SW480 (cell line): ENCODE measurements at places on chromosomes 2 and 18.

- no peak for DNase-seq
Measured at GRCh38 chr2:223399357-223399957, 202.7 kb downstream of the SCG2 start.

GRCh38 chr18:48790226-48790863, 160.4 kb downstream of the SMAD7 start:
- no peak for DNase-seq

GRCh38 chr18:38940863-38941531, 1375.4 kb upstream of the CELF4 start:
- peak; percentile 55 for DNase-seq

DNA sequence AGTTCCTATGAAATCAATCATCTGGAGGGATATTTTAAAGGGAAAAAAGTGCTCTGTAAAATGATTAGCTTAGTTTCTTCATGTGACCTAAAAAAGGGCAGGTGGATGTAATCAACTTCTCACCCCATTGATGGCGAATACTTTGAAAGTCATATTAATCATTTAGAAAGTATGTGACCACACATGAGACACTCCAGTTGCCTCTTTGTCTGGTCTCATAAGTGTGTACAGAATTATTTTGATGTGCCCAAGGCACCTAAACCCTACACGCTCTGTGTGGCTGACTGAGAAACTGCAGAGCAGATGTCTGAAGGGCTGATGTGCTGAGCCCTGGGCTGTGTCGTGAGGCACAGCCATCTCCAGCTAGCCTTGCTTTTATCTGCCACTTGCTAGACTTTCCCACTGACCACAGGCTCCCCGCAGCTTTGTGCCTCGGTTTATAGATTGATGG, 26.9 kb downstream of the SGPP2 start:
- peak; percentile 7 for DNase-seq

DNA sequence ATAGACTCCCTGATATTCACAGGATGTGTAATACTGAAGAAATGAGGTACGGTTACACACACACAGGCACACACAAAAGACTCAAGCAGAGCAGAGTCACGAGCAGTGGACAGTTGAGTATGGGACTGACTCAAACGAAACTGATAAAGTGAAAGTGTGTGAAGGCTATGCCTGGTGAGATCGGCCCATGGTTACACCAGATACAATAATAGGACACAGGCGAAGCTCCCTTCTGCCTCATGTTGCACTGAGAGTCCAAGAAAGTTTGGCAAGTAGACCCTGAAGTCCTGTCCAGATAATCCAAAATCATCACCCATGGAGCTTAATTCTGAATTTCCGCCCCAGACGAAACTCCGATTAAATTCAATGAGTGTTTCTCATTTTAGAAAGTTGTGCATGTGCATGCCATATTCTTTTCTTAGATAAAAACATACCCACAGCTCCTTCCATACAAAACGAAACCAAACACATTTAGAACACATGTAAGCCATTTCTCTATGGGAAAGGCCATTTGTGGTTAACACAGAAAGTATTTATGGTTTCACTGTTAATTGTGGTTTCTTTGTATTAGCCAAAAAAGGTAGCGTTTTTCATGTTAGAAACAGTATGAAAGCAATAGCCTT, 567.6 kb downstream of the PLCL1 start:
- DNase-seq: peak; percentile 43

- DNase-seq: no peak
Measured at GRCh38 chr2:5942204-5942603, 250.0 kb downstream of the SOX11 start.

GRCh38 chr18:13048061-13048595, 57.0 kb downstream of the CEP192 start:
- DNase-seq: no peak

DNA sequence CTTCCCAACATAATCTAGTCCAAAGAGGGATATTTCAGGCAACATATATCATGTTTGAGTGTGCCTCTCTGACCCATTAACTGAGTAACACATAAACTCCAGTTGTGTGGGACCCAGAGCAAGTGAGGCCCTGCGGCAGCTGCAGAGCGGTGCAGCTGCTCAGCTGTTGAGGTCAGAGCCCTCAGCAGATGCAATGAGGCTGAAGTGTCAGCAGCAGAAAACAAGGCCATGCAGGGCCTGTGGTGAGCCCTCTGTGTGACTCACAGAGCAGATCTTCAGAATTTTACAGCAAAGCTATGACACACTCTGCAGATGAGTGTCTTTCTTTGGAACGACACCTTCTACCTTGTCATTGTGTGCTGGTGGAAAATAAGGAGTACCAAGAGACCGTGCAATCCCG, 168.5 kb downstream of the CBLN2 start:
- DNase-seq: peak; percentile 1

GRCh38 chr2:219028141-219028540, 13.2 kb downstream of the CFAP65 start:
- DNase-seq: no peak
